Retina (tissue), 1 donor: ENCODE measurements at places on chromosomes 3 and 15.

- no peak for DNase-seq
Observed at GRCh38 chr15:68283401-68283800, 5.9 kb downstream of the FEM1B start.

GRCh38 chr3:30181581-30181980, 424.8 kb upstream of the TGFBR2 start:
- no peak for DNase-seq

DNA sequence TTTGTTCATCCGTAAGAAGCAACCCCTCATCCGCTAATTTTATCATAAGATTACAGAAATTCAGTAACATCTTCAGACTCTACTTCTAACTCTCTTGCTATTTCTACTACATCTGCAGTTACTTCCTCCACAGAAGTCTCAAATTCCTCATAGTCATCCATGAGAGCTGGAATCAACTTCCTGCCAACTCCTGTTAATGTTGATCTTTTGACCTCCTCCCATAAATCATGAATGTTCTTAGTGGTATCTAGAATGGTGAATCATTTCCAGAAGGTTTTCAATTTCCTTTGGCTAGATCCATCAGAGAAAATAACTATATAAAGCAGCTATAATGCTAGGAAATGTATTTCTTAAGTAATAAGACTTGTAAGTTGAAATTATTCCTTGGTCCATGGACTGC, 115.1 kb downstream of the TAFA4 start:
- DNase-seq: no peak

DNA sequence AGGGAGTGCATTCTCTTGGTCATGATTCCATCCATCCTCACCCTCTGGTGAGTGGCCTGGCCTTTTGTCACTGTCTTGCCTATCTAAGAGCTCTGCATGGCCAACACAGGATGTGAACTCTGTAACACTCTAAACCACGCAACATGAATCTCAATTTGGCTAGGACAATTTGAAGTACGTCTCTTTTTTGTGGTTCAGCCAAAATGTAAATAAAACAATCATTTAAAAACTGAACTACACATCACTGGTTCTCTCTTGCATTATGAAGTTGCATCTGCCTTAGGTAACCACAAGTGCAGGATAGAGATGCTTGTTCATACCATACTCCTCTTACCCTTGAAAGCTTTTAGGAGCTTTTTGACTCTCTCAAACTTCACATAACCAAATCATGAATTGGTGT, 27.3 kb downstream of the CCR3 start:
- no peak for DNase-seq

DNA sequence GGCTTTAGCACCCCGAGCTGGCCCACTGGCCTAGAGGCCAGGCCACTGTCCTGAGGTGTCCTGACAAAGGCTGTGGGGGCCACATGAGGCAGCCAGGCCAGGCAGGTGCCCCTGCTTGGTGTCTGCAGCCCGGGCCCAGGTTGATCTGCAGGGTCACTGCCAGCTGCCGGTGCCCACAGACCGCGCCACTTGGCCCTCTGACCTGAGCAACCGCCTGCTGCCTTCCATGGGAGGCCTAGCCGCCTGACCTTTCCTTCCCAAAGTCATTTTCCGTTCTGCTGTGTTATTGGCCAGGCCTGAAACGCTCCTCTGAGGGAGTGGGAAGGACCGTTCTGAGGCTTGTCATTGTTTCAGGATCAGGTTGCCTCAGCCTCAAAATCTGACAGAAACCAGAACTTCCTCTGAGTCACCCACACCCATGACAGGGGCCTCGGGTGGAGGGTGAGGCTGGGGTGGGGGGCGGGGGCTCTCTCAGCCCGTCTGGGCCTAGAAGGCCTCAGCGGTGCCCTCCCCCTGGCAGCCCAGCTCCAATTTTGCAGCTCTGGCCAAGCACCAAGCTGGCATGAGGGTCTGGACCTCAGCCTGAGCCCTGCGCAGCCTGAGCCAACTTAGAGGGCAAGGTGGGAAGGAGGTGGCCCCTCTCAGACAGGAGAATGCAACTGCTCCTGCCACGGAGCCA, 140.7 kb upstream of the MEF2A start:
- DNase-seq: no peak

DNA sequence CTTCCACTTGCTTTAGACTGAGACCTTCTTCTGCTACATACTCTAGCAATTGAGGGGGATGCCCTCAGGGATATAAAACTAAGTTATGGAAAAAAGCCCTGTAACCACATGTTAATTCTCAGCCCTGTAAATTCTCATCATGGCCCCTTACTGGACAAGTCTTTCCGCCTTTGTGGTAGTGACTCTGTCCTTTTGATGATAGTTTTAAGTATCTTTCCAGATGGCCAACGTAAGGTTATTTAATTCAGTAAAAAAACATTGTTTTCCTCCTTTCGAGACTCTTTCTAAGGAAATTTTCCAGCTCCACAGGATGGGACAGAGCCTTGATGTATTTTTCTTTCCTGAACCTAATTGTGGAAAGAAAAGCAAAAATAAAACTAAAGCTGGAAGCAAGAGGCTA, 25.3 kb upstream of the TM4SF4 start:
- DNase-seq: no peak

GRCh38 chr3:120506076-120506827, 55.5 kb upstream of the FSTL1 start:
- DNase-seq: no peak

DNA sequence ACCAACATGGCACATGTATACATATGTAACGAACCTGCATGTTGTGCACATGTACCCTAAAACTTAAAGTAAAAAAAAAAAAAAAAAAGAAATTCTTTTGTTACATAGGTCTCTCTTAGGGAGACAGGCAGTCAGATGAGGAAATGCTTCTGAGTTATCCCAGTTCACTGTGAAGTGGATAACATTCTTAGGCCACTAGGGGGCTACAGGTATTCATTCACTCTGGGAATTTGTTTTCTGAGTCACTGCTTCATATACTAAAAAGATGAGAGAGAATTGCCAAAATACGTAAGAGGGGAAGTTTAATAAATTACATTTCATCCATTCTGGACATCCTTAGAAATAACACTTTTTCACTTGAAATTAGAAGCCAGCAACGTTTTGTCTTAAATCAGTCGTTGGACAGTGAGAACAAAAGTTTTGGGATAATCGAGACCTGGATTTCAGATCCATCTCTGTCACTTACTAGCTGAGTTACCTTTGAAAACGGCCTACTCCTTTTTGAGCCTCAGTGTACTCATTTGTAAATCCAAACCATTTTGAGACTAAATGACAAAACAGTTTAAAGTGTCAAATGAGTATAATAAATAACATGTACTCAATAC, 738.4 kb upstream of the ALCAM start:
- no peak for DNase-seq

GRCh38 chr3:172680684-172681083, 30.2 kb downstream of the NCEH1 start:
- DNase-seq: no peak

DNA sequence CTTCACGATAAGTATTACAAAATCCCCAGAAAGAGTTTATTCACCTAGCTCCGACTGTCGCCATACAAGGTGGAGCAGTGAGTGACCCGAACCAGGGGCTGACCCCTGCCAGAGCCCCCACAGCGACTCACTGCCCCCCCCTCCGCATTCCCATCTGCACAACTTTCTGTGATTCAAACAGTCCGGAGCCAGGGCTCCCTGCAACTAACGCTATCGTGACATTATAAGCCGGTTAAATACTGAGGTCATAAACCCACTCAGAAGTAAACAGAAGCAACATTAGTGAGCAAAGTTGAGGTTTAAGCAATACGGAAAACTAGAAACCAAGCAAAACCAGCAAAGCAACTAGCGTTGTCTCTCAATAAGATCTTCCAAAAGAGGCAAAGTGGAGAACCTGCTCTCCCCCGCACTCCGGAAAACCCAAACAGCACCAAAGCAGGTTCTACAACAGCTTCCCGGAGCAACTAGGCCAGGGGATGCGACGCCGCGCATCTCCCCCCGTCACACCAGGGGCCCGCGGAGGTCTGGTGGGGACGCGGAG, 642 bp downstream of the SCAP start:
- DNase-seq: no peak

- DNase-seq: no peak
Observed at GRCh38 chr3:834679-835078, 258.1 kb upstream of the CNTN6 start.

- DNase-seq: peak; percentile 20
Observed at GRCh38 chr3:145842294-145842902, 318.6 kb downstream of the PLOD2 start.

DNA sequence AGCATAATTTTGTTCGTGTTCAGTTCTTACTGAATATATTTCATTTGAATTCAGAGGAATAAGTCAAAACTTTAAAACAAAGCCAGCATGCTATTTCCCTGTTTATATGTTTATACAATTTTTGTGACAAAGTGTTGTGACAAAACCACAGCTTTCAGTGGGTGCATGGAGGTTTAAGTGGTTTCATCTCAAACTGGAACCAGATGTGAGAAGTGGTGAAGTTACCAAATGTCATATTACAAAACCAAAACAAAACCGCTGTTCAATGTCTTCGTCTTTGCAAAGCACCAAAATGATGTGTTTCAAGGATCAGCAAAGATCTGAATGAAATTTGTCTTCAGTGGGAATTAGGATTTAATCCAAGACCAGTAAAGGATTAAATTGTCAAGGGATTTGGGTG, 59.3 kb upstream of the OSTN start:
- DNase-seq: no peak
